Endothelial cell of coronary artery (primary cell): ENCODE measurements at places on chromosomes 7 and 10. TPM values are rescaled to one million over a fixed set of nuclear protein-coding genes. Genes with fewer than 3 reads are reported as not detected.

Gene FGFBP3
- total RNA-seq, result 0.09 and 0.19 TPM in 2 replicates

Gene GPER1
- 0.75 and 0.99 TPM in 2 replicates for total RNA-seq

Gene IGFBP1
- total RNA-seq, result 0.18 and 0.47 TPM in 2 replicates

Gene ATP6V0A4
- total RNA-seq, result 0.18 TPM in 1 of 2 replicates, not detected in the other

Gene AKR1B15
- total RNA-seq, result not detected in 2 replicates

Gene IRF5
- total RNA-seq, result 0.28 and 0.36 TPM in 2 replicates

Gene FAM131B
- 0.66 and 1.4 TPM in 2 replicates for total RNA-seq

Gene THNSL1
- total RNA-seq, result 2.9 and 3.3 TPM in 2 replicates

Gene C10orf62
- total RNA-seq, result not detected in 2 replicates

Gene RBP3
- not detected in 2 replicates for total RNA-seq

Gene CAV2
- 149 and 215 TPM in 2 replicates for total RNA-seq

Gene CD36
- 0.38 and 1.5 TPM in 2 replicates for total RNA-seq

Gene SLC26A5
- not detected in 2 replicates for total RNA-seq

Gene NPY4R
- 0.19 TPM in 1 of 2 replicates, not detected in the other for total RNA-seq
